AG09319 (cell line): ENCODE measurements at places on chromosomes 5 and 9.

DNA sequence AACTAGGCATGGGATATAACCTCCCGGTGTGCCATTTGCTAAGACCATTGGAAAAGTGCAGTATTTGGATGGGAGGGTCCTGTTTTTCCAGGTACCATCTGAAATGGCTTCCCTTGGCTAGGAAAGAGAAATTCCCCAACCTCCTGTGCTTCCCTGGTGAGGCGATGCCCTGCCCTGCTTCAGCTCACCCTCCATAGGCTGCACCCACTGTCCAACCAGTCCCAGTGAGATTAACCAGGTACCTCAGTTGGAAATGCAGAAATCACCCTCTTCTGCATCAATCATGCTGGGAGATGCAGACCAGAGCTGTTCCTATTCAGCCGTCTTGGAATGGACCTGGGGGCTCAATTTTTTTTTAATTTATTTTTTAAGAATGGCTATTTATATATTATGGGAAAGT, 254.8 kb downstream of the SGCD start:
- no peak for DNase-seq

GRCh38 chr5:91381774-91382359, 1.2 kb downstream of the ARRDC3 start:
- DNase-seq, result peak; percentile 77

DNA sequence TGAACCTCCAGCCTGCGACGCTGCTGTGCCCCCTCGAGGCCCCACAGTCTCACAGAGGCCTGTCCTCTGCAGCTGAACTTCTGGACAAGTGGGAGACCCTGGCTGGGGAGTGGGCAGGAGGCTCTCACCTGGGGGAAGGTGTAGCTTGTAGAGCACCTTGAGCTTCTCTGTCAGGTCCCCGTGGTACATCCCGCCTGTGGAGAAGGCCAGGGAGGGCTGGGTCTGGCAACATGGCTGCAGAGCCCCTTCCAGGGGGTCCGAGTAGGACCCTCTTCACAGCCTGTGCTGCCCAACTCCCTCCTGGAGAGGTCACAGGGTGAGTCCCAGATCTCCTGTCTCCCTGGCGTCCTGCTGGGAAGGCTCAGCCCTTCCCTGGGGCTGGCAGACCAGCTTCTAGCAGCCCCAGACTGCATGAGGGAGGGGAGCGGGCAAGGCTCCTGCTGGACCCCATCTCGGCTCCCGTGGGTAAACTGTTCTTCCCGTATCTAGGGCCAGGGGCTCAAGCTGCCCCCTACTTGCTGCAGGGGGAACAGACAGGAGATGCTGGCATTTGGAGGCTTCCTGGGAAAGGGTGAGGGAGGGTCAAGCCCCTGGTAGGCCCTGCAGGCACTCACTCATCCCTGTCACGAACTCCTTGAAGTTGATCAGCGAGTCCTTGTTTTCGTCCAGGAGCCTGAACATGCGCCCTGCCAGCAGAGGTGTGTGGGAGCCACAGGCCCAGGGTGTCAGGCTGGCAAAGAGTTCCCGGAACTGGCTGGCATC, 11.2 kb upstream of the MRNIP start:
- no peak for DNase-seq

- DNase-seq, result no peak
Measured at GRCh38 chr5:85334-85995, 6.5 kb upstream of the PLEKHG4B start.

GRCh38 chr9:18137815-18138214, 336.1 kb upstream of the ADAMTSL1 start:
- DNase-seq, result no peak

DNA sequence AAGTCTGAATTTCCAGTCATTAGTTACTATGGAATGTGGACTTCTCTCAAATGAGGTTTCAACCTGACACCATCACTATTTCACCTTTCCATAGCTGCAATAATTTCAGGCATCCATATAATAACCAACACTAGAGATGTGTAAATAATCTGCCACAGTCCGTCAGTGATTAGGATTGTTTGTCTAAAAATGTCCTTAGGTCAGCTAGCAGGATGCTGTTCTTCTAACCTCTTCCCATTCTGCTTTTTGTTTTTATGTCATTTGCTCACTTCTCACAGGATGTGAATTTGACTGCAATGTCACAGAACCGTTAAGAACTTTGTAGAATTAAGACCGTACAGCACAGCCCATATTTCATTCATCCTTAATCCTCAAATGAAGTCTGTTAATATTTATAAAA, 166.4 kb upstream of the RASA1 start:
- DNase-seq, result no peak
